ENCODE measurements at places on chromosomes 6 and 20.

DNA sequence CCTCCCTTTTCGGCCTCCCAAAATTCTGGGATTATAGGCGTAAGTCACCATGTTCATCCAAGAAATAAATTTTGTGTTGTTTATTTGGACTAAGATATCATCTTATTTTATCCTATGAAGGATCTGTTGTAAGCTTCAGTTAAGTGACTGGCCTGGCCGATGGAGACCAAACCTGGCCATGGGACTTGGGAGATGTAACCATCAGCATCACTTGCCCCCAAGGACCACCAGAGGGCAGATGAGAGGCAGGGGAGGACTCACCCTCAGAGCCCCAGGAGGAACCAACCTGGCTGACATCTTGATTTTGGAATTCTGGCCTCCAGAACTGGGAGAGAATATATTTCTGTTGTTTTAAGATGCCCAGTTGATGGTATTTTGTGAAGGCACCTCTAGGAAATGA is 266.7 kb downstream of the CDH26 start:
- no peak for DNase-seq

DNA sequence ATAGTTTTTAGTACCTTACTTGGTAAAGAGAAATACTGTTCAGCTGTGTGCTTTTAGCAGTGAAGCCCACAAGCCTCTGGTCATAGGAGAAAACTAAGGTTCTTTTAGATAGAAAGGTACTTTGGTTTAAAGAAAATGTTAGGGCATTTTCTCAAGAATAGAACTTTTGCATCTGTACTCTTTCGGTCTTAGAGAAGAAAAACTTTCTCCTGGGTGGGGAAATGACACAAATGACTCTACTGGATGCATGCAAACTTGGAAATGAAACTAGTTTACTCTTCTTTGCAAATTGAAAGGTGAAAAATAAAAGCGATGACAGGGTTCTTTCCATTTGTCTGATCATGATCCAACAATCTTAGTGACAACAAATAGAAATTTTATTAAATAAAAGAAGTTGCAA is 2.1 kb upstream of the TMEM217 start:
- no peak for DNase-seq

DNA sequence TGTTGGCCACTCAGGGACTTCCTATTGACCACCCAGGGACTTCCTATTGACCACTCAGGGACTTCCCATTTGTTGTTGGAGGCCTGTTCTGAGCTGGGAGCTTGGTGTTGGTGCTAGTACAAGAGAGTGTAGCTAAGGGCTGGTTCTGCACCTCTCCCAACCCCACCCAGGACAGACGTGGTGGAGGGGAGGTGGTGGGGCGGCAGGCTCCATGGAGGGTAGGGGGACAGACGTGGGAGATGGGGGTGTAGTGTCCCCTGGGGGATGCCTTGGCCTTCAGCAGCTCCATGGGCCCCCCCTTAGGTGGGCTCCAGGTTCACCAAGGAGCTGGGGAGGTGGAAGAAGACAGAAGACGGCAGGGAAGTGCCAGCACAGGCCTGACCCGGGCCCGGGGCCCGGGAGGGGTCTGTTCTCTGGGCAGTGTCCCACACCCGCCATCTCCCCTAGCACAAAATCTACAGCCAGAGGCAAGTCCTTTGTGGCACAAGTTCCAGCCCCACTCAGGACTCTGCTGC is 33.9 kb downstream of the CHRNA4 start:
- DNase-seq: no peak

GRCh38 chr6:75882734-75883133 is 133.7 kb downstream of the MYO6 start:
- no peak for DNase-seq

- no peak for DNase-seq
Measured at GRCh38 chr6:27804851-27805250, 107.3 kb downstream of the OR2B2 start.
